RPMI7951 (cell line): ENCODE measurements at places on chromosomes 2 and 18.
A peak's percentile ranks its signal among the peaks of the same experiment; 100 is the strongest.

GRCh38 chr2:70962885-70963878 lies 15.2 kb upstream of the ANKRD53 start:
- no peak for DNase-seq

- DNase-seq: no peak
Measured at GRCh38 chr2:131036269-131036668, 57.0 kb downstream of the FAM168B start.

GRCh38 chr18:75418293-75419005 lies 9.1 kb downstream of the SMIM21 start:
- DNase-seq: no peak

GRCh38 chr2:239806276-239806675 lies 218.9 kb downstream of the NDUFA10 start:
- DNase-seq: no peak

DNA sequence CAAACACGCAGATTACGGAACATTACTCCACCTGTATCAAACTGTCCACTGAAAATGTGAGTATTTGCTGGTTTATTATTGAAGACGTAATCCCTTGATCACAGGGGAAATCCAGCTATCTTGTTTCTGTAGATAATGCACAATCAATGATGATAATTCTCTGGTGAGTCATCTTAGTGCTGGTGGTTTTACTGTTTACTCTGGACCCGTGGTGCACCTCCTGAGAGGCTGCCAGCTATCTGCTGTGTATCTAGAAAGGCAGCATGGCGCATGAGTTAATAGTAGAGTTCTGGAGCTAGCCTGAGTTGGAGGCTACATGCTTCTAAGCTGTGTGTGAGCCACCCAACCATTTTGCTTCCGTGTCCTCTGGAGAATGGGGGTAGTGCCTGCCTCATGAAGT lies 6.5 kb downstream of the NCAPH start:
- DNase-seq: peak; percentile 86

DNA sequence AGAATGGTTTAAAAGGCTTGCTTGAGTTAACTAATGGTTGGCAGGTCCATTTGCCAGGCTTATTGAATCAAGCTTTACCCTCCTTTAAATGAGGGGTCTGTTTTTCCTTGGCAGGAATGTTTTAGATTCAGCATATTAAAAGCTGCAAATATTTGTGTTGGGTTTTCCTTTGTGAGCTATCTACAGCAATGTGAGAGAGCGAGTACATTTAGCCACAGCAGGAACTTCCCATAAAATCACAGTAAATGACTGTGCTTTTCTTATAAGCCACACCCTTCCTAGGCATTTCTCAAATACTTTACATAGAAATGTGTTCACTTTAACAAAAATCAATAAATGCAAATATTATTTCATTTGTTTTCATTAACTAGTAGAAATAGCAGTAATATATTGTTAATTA lies 23.9 kb downstream of the CALCRL start:
- no peak for DNase-seq

- no peak for DNase-seq
Measured at GRCh38 chr2:1046067-1046466, 95.4 kb downstream of the SNTG2 start.
